ENCODE measurements at places on chromosomes 2 and 18. TPM values are rescaled to one million over a fixed set of nuclear protein-coding genes. Genes with fewer than 3 reads are reported as not detected.

FRZB gene
- total RNA-seq, result 0.43 TPM

DNA sequence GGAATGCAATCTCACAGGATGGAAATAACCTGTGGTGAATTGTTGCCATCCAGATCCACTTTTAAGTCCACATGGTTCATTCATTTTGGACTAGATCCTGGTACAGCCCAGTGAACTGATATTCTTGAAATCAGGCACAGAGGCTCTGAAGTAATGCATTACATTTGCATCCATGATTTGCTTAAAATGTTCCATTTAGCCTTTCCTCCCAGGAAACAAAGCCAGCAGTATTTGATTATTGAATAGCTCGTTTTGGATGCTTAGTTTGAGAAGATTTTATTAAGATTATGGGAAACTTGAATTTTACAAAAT lies 995.8 kb upstream of the CDH2 start:
- no peak for DNase-seq

DNA sequence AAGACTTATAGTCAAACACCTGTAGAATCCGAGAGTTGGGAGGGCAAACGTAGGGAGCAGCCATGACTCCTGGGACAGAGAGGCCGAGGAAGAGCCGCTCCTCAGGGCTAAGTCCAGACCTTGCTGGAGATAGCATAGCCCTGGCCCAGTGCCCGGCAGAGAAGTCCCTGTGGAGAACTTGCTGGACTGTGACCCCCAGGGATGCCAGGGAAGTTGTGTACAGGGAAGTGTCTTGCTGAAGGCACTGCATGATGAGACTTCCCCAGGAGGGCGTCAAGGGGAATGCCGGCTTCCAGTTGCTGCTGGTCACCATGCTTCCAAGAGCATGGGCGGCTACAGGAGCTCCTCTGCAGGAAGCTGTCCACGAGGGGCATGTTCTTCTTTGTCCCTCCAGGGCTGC lies 8.6 kb upstream of the CNDP1 start:
- no peak for DNase-seq

DNA sequence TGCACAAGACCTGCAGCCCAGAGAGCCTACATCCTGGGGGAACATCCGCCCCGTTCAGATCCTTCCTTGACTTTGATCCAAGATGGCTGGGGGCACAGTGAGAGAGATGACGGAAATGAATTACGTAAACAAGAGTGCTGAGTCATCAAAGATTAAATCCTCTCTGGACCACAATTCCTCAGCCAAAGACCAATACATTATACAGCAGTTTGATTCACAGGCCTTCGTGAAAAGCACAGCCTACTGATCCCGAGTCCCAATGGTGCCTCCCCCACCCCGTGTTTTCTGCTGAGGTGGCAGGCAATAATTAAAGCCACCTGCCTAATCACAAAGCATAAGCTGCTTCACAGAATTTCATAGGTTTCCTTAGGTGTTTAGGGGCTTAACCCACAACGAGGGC lies 43.0 kb downstream of the MYO5B start:
- peak; percentile 25 for DNase-seq

- no peak for DNase-seq
Measured at GRCh38 chr2:168534926-168535325, 78.9 kb downstream of the CERS6 start.

DNA sequence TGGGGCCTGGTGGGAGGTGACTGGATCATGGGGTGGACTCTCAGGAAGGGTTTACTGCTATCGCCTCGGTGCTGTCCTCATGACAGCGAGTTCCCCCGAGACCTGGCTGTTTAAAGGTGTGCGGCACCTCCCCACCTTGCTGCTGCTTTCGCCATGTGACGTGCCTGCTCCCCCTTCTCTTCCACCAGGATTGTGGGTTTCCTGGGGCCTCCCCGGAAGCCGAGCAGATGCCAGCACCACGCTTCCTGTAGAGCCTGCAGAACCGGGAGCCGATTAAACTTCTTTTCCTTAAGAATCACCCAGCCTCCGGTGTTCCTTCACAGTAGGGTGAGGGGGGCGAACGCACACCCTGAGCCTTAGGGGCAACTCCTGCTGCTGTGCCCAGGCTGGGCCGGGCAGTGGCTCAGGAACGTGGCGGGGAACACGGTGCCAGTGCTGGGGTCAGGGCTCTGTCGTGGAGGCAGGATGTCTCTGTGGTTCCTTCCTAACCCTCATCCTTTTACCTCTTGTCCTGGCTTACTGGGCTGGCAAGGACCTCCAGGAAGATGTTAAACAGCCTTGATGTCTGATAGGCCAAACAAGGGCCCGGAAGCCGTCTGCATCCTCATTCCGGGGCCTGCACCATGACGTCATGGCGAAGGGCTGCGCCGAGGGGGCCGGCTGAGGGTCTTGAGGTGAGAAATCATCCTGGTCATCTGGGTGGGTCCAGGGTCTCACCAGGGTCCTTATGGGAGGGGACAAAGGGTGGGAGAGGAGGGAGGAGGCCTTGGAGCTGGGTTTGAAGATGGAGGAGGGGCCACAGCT lies 12.7 kb downstream of the NEU4 start:
- no peak for DNase-seq

DNA sequence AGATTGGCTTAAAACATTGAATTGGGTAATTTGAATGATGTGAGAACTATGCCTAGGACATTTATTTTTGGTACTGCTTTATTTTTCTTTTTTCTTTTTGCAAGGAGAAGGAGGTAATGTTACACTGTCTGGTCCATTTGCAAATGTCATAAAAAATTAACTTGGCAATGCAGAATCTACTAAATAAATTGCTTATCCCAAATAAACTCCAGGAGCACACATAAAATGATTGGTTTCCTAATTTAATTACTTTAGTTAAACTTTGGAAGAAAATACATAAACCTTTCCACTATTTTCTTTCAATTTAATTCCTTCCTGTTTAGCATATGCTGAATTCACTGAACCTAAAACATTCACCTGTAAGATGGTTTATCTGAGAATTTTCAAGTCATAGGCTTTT lies 238.4 kb upstream of the ETAA1 start:
- DNase-seq, result no peak

DNA sequence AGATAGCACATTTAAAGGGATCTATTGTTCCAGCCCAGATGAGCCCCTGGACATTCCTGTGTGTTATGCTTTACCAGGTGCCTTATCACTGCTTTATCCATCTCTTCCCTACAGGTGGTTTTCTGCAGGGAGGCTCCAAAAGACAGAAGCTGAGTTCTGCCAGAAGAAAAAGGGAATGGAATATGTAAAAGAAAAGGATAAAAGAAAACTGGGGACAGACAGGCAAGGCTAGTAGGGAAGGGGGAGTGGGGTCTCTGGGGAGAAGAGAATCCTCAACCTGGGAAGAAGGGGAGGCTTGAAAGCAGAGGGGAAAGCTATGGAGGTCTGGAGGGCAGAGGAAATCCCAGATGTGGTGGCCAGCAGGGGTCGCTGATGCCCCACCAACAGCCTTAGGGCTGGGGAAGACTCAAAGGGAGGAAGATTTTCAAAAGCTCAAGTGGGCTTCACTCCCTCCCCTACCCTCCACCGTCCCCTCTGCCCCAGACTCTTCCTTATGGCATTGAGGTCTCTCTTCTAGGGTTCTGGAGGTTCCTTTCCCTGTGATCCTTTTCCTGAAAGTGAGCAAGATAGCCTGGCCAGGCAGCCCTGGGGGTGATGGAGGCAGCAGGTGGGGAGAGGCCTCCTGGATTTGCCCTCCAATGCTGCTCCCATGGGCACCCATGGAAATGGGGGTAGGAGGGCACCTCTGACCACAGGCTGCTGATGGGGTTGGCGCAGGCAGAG lies 178.1 kb upstream of the PKDCC start:
- DNase-seq, result peak; percentile 77

- DNase-seq, result no peak
Measured at GRCh38 chr2:34121076-34121475, 522.0 kb upstream of the FAM98A start.

DNA sequence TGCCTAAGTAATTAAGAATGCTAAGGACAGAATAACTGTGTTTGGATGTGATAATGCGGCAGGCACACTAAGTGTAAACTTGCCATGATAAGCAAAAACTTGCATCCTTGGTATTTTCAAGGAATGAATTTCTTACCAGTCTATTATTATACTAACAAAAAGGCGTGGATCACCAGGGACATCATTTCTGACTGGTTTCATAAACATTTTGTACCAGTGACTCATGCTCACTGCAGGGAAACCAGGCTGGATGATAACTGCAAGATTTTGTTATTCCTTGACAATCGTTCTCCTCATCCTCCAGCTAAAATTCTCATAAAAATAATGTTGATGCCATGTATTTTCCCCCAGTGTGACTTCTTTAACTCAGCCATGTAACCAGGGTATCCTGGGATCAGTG lies 289.5 kb downstream of the CDCA7 start:
- DNase-seq, result peak; percentile 57

DNA sequence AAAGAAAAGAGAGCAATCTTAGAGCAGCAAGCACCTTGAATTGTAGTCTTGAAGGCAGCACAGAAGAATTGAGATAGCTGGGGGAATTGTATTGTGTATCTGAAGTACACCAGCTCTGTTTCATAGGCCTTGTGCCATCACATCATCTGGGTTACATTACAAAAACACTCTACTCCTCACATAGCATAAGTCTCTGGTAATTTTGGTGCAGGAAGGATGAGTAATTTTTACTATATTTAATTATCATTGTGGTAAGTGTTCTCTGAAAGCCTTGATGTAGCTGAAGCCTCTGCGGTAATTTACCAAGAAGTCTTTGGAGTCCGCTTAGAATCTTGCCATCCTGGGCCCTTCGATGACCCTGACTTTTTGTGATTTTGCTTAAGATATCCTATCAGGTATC lies 291.1 kb downstream of the ARHGAP15 start:
- no peak for DNase-seq

- no peak for DNase-seq
Measured at GRCh38 chr18:40939656-40940515, 1015.1 kb upstream of the PIK3C3 start.

Data from fibroblast of villous mesenchyme (primary cell).